ENCODE measurements at places on chromosomes 16 and 17. TPM values are rescaled to one million over a fixed set of nuclear protein-coding genes. Genes with fewer than 3 reads are reported as not detected.

DNA sequence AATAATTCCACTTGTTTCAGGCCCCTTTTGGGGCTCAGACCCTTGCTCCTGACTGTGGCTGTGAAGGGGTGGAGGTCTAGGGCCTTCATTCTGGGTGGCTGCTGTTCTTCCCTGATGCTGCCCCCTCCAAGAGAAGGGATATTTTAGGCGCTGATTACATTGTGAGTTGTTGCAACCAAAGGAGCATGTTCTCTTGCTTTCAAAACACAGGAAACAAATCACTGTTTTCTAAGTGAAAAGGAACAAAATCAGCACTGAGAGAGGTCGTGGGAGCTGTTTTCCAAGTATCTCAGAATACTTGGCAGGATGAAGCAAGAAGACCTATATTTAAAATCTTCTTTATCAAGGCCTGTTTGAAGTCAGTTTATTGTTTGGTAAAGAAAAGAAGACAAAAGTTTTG lies 25.3 kb upstream of the SEC14L1 start:
- no peak for DNase-seq

DNA sequence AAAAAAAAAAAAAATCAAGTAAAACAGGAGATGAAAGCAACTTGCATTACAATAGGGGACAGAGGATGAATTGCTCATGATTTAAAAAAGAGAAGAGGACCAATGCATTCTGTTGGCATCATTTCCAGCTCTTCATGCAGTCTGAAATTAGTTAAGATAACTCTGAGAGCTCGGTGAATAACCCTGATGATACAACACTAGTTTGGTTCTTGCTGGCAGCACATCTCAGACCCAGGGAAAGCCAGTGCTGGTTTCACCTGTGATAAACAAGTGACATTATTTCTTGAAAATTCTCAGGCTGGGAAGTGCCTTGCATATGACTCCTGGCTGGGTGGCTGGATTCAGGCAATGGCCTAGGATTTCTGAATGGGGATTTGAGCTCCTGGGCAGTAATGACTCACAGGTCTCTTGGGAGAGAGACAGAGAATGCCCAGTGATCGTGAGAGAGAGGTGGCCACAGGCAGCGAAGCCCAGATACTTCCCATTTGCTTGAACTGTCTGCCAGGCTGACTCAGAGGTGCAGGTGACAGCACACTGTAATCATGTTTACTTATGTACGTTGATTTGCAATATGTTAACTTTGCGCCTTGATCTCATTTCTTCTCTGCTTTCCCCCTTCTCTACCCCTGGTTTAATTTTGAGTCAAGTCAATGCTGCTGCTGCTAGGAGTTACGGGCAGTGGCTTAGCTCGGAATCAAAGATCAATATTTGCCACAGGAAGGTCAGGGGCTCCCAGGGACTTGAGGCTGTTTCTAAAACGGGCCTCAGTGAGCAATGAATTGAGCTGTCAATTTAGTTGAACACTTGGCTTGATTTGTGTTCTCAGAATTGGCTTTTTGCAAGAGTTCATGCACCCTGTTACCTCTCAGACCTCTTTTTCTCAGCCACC lies 27.1 kb downstream of the ARSG start:
- DNase-seq, result no peak

- no peak for DNase-seq
Measured at GRCh38 chr17:36070427-36070826, 6.4 kb downstream of the CCL18 start.

DNA sequence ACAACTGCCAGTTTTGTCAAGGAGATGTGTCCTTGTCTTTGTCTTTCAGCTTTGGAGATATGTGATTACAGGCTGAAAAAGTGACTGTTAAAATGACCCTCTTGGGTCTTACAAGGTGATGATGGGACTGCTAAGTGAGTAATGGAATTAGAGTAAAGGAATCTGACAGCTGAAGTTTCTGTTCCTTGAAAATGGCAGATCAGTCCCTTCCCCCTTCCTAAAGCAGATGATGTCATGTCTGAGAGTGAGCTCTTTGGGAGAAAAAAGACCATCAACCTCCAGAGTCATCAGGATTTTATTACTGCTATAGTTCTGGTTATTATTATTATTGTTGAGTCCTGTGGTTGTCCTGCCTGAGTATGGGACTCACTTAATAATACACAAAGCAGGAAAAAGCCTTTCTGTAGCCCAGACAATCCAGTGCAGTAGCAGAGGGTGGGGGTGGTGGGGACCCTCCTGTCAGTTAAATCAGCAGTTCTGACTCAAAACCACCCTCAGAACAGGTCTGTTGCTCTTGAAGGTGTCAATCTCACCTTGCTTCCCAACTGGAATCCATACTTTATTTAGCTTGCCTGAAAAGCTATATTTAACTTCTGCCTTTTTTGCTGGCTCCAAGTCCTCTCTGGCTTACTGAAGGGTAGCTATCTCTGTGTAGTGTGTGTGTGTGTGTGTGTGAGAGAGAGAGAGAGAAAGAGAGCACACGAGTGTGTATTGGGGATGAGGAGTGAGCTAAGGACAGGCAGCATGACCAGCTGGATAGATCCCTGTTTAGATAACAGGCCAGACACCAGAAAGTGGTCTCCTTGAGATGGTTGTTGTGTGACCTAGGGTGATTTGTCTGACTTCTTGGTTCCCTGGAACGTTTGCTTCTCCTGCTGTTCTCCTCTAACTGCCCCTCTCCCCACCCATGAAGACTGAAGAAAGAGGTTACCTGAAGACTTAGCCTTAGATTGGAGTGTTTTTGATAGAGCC lies 4.9 kb downstream of the HROB start:
- no peak for DNase-seq

- DNase-seq, result no peak
Measured at GRCh38 chr17:62704381-62704971, 77.0 kb downstream of the MRC2 start.

GRCh38 chr16:86635176-86635876 lies 57.0 kb downstream of the FOXL1 start:
- no peak for DNase-seq

DNA sequence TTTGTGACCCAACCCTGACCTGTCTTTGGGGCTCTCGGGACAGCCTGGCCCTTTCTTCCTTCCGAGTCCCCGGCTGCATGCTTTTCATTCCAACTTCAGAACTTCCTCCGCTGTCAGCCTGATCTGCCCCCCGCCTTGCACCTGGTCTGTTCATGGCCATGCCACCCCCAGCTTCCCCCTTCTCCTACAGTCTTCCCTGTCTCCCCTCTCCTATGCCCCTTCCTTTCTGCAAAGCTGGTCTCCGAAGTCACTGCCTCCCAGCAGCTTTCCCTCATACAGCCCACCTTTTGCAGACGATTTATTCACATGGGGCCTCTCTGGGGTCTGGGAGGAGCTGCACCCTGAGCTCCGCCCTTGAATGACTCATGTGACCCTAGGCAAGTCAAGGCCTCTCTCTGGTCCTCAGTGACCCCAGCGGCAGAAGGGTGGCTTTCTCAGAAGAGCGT lies 47.1 kb upstream of the SDK2 start:
- DNase-seq, result no peak

- DNase-seq, result no peak
Measured at GRCh38 chr17:63647065-63647725, 25.0 kb downstream of the MAP3K3 start.

- no peak for DNase-seq
Measured at GRCh38 chr16:3953728-3954410, 73.4 kb upstream of the CREBBP start.

GRCh38 chr17:9985646-9986045 lies 80.6 kb upstream of the RCVRN start:
- DNase-seq, result no peak

UMOD gene
- polyA plus RNA-seq, result 117 TPM

- no peak for DNase-seq
Measured at GRCh38 chr17:1181753-1182137, 2.0 kb upstream of the ABR start.
